ENCODE measurements at places on chromosomes 2 and 18.

GRCh38 chr2:121375621-121376159, 90.7 kb upstream of the TFCP2L1 start:
- DNase-seq, result no peak

GRCh38 chr2:33467413-33467812, 9.0 kb upstream of the RASGRP3 start:
- no peak for DNase-seq

DNA sequence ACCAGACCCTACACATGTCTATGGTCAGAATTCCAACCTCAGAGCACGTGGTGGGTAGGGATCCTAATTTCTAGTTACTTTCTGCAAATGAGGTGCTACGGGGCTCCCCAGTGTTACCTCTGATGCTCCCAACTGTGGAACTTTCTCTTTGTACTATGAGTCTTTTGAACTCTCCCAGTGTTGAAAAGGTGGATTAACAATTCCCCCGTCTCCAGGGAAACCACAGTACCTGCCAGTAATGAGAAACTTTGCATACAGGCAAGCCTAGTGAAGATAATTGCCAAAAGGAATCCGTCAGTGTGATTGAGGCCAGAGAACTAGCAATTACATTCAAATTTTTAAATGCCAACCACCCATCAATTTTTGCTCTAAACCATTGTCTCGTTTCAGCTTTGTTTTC, 129.0 kb upstream of the FOSL2 start:
- DNase-seq, result no peak

DNA sequence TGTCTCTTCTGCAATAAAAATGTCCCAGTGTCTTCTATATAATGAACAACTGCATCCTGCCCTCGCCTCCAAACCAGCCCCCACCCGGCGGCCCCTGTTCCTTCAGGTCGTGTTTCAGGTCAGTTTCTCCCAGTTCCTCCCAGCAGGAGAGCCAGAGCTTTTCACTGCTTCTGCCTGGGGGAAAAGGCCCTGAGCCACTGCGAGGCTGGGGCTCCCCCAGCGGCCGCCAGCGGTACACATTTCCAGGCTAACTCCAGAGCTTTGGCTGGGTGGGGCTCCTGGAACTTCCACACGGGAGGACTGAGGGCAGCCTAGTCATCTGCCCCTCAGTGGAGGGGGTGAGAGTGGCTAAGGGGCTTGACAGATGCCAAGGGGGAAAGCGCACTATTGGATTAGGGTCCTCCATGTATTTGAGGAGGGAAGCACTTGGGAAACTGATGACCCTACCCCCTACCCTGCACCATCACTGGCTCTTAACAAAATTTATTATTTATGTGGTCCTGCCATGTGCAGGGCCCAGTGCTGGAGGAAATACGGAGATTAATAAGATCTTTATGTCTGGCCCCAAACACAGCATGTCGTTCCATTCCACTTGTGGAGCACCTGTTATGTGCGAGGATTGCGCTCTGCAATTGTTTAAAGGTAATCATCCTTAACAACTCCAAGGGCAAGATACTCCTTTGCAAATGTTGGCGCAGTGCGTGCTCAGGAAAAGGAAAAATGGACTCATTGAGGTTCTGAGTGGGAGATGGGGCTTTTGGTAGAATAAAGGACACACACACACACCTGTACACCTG, 17.3 kb upstream of the CYS1 start:
- DNase-seq, result no peak

DNA sequence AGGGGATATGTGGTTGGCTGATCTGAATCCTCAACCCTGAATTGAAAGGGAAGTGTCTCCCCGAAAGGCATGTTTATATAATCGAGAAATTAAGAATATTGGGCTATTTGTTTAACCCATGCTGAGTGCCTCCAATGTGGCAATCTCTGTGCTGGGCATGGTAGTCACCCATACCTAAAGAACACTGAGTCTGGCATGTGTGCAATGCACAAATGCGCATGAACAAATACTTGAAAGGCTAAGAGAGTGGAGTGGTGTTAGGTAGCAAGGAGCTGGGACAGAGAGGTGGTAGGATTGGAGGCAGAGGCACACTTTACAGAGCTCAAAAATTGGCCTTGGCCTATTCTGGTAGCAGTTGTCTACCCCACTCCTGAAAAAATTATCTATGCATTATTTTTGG, 645.1 kb upstream of the FAM98A start:
- no peak for DNase-seq

DNA sequence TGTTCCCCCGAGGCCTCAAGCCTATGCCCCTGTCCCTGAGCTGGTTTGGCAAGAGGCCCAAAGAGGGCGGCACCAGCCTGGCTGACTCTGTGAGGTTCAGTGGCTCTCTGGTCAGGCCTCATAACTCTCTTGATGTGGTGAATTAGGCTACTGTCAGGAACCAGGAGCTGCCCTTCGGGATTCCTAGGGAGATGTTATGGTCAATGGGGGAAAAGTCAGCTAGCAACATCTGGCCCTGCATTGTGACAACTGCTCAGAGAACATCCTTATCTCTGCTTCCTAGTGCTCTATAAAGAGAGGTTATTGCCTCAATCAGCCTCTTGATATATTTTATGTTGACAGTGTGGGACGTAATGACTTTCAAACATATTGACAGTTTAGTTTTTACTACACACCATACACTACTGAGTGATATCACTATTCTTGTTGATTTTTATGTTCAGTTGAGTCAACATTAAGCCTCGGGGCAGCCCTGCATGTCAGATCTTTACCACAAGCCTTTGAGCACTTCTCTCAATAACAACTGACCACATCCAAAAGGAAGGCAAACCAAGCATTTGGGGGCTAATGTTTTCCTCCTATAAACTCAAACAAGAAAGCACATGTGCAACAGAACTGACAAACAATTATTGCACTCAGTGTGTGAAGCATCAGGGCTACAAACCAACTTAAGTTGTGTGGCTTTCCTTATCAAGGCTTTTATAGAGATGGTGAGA, 448.3 kb upstream of the SLC14A2 start:
- DNase-seq, result no peak

DNA sequence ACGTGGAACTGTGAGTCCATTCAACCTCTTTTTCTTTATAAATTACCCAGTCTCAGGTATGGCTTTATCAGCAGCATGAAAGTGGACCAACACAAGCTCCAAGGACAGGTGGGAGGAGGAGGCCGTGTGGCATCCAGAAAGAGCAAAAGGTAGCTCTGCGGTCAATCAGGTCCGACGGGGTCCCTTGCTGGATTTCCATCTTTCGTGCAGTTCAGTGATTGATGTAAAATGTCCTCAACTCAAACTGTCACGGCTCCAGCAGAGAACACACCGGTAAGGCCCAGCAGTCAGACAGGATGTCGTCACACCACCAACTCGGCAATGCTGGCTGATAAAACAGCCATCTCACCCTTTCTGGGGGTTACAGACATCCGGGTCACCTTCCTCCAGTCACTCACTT, 123.3 kb downstream of the PXDN start:
- DNase-seq, result no peak

DNA sequence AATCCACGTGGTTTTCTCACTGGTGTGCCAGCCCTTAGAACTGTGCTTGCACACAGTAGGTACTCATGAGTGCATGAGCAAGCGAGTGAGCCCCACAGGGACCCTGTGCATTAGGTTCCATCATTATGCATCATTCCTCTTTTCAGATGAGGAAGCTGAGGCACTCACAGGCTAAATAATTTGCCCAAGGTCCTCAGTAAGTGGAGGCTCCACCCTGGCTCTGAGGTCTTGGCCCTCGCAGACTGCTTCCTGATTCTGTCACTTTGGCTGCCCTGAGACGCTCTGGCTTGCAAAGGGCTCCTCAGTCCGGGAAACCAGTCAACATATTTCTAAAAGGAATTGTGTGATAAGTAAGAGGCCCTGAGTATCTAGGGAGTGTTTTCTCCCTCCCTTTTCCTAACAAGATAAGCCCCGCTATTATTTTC, 71.7 kb downstream of the IL1R2 start:
- DNase-seq, result no peak

GRCh38 chr2:167293943-167294775, 405.9 kb downstream of the XIRP2 start:
- DNase-seq, result no peak

GRCh38 chr2:78476619-78477229, 548.8 kb upstream of the REG3G start:
- no peak for DNase-seq

- DNase-seq, result no peak
Observed at GRCh38 chr2:204583773-204584172, 38.5 kb downstream of the PARD3B start.

- DNase-seq, result no peak
Observed at GRCh38 chr2:200507179-200507578, 2.7 kb downstream of the KCTD18 start.

DNA sequence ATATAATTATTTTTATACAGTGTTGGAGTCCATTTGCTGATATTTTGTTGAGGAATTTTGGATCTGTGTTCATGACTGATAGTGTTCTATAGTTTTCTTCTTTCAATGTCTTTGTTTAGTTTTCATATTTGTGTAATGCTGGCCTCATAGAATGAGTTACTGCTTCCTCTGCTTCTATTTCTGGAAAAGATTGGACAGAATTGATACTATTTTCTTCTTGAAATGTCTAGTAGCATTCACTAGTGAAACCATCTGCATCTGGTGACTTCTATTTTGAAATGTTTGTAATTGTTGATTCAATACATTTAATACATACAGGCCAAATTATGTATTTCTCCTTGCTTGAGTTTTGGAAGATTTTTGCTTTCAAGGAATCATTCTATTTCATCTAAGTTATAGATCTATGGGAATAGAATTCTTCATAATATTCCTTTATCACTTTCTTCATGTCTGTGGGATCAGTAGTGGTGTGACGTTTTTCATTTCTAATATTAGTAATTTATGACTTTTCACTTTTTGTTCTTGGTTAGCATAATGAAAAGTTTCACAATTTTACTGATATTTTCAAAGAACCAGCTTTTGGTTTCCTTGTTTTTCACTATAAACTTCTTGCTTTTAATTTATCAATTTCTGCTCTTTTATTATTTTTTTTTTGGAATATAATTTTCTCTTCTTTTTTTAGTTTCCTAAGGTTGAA, 509.9 kb upstream of the VRK2 start:
- no peak for DNase-seq

- no peak for DNase-seq
Observed at GRCh38 chr2:20115902-20116301, 64.5 kb upstream of the LAPTM4A start.

DNA sequence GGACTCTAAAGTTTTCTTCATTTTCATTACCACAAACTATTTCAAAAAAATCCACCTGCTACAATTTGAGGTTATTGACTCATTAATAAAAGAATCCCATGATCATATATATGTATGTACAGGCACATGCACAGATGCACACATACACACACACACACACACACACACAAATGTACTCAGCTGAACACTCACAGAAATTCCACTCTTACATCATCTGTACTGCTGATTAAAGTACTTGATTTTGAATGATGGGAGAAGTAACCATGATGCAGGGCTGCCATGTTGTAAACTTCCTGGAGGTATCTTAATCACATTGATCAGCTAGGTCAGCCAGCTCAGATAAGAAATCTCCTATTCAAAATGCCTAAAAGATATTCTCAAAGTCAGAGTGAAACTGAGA, 1313.2 kb upstream of the NRXN1 start:
- DNase-seq, result no peak

- DNase-seq, result no peak
Observed at GRCh38 chr2:30769891-30770462, 37.3 kb downstream of the CAPN13 start.

DNA sequence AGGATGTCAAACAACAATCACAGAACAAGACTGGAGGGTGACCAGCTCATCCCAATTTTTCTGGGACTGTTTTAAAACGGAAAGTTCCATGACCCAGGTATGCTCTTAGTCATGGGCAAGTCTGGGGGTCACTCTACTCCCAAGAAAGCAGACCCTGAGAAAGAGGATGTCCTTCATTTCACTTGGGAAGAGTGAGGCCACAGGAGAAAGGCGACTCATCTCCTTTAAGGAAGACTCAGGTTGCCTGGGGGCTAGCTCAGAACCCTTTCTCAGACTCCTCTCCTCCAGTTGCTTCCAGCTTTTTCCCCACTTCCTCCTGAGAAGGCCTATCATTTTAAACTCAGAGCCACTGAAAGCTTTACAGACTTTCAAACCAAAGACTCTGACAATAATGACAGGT, 9.3 kb downstream of the RNF152 start:
- DNase-seq, result no peak

DNA sequence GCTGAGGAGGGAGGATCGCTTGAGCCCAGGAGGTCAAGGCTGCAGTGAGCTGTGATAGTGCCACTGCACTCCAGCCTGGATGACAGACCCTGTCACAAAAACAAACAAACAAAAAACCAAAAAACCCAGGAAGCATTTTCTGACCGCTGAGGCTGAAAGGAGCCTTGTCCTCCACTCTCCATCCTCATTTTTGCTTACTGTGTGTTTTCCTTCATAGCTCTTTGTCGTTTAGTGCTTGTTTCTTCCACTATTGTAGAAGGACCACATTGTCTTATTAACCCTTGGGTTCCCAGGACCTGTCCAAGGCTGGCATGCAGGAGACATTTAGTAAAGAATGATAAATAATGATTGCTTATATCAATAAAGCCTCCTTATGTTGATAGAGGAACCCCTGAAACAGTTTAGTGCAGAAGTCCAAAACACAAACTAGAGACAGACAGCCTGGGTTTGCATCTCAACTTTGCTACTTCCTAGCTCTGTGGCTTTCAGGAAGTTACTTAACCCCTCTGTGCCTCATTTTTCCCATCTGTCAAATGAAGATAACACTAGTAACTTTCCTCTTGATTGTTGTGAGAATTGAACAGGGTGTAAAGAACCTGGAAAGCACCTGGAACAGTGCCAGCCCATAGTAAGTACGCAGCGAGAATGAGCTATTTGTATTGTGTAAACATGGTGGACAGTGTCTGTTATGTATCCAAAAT, 126.0 kb downstream of the LPIN1 start:
- DNase-seq, result no peak

Data from stimulated activated CD8-positive, alpha-beta memory T cell treated with anti-CD3 and anti-CD28 coated beads, Interleukin-15, amount 100 ng/mL, for 24 hours (primary cell).